ENCODE measurements at places on chromosomes 7 and 10. TPM values are rescaled to one million over a fixed set of nuclear protein-coding genes. Genes with fewer than 3 reads are reported as not detected.

DNA sequence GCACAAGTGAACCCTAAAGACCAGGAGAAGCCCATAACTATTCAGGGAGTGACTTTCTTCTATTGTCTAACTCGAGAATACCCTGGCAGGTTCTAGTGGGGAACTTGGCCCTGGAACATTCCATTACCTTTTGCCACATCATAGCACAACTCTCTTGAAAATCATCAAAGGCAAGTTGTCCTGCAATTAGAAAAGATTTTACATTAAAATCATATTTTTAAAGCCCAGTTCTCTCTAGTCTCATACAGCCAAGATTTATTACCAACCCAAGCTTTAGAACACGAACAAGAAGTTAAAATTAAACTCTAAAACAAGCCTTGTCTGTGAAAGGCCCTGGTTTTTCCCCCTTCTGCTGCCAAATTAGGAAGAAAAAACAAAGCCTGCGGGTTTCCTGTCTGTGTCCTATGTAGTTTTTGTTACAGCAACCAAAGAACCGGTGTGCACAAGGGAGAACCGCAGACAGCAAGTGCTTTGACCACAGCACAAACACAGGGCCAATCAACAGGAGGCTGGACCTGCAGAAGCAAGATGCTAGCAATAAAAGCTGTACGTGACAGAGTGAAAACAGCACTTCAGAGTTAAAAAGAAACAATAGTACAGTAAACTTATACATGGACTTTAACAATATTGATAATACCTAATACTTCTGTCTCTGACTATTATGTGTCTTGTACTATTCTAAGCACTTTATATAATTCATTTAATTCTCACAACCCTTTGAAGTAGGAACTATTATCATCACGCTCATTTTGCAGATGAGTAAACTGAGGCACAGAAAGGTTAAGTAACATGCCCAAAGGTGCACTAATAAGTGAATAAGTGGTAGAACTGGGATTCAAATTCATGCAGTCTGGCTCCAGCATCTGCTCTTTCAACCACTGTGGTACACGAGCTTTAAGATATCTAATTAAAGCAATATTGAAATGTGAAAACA lies 65.8 kb downstream of the STK17A start:
- DNase-seq: no peak

DNA sequence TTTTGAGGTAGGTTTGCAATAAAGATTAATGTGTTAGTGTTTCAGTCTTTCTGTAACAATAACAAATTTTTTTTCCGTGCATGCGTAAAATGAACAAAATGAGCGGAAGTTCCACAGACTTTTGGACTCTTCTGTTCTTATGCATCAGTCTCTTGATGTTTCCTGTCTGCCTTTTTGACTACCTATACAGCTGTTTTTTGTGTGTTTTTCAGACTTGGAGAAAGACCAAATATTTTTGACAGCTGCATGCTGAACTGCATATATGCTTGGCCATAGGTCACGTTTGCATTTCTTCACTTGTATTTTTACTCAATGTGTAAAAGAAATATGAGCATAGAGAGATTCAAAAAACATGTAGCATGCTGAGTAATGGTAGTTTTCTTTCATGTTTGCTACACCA lies 119.3 kb downstream of the BBS9 start:
- DNase-seq: no peak

DNA sequence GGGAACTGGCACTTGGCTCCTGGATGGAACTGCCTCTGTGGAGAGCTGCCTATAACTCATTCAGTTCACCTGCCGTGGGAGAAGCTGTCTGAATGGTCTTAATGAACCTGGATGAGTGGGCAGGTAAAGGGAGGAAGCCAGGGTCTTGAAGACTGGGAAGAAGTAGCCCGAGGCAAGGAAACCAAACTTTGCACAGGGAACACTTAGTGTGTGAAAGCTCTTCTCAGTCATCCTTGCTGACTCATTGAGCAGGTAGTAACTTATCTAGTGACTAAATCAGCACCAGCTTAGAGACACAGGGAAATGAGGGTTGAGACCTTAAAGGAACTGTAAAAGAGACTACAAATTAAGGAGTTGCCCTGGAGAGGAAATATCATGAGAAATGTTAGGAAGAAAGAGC lies 9.9 kb downstream of the LRRC4 start:
- no peak for DNase-seq

DNA sequence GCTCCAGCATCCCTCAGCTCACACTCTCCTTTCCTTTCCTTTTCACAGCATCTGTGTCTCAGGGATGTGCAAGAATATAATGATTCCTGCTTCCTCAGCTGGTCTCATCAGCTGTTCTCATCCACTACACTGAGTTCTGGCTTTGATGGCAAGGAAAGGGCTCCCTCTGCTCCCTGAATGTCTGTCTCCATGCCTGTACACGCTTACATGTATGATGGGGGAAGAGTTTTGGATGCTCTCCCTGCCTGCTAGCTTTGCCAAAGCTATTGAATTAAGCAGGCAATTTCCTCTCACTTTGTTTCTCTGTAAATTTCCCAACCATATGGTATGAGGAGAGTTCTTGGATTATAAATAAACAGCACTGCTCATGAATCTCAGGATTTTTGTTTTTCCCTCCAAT lies 254.5 kb downstream of the SORCS3 start:
- no peak for DNase-seq

DNA sequence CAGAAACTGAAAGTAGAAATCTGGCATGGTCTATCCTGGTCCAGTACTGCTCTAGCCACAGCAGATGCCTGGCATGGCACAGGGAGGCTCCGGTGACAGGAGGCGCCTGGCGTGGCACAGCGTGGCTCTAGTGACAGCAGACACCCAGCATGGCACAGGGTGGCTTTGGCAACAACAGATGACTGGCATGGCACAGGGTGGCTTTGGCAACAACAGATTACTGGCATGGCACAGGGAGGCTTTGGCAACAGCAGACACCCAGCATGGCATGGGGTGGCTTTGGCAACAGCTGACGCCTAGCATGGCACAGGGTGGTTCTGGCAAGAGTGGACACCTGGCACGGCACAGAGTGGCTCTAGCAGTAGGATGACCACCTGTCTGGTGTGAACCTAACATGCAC lies 480.5 kb upstream of the FOXK1 start:
- no peak for DNase-seq

The PDE6C gene
- 1.7 TPM for polyA plus RNA-seq
